Fibroblast of skin of left biceps (primary cell): ENCODE measurements at places on chromosomes 6 and 20.

DNA sequence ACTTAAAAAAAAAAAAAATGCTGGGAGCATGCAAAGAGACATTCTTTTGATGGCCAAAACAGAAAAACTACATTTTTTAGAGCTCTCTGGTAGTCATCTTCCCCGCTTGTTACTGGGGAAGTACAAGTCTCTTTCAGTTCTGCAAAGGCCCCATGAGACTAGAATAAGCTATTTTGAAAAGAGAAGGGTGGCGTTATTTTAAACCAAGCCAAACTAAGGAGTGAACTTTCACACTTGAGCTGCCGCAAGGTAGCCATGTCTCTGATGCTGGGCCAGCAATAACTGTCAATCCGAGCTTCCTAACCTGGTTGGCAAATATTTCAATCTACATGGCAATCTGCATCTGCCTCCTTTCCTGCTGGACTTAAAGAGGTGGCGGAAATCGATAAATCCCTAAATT, 96.7 kb downstream of the L3MBTL3 start:
- no peak for DNase-seq

DNA sequence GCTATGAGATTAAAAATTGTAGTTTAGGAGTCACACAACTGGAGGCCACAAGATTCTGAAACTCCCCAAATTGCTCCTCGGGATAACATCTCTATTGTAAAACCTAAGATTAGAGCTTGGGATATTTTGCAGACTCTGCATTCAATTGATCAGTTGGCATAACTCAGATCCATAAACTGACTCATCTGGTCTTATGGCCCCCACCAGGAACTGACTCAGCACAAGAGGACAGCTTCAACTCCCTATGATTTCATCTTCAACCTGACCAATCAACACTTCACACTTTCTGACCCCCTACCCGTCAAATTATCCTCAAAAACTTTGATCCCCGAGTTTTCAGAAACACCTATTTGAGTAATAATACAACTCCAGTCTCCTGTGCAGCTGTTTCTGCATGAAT, 257.3 kb downstream of the HAO1 start:
- no peak for DNase-seq

- peak; percentile 20 for DNase-seq
Measured at GRCh38 chr20:16062661-16063581, 510.3 kb downstream of the KIF16B start.

GRCh38 chr6:170473301-170473717, 79.8 kb downstream of the PSMB1 start:
- DNase-seq: no peak

- DNase-seq: no peak
Measured at GRCh38 chr20:33132513-33133372, 35.2 kb upstream of the BPIFA2 start.

GRCh38 chr20:46399401-46399800, 7.0 kb downstream of the ELMO2 start:
- no peak for DNase-seq

DNA sequence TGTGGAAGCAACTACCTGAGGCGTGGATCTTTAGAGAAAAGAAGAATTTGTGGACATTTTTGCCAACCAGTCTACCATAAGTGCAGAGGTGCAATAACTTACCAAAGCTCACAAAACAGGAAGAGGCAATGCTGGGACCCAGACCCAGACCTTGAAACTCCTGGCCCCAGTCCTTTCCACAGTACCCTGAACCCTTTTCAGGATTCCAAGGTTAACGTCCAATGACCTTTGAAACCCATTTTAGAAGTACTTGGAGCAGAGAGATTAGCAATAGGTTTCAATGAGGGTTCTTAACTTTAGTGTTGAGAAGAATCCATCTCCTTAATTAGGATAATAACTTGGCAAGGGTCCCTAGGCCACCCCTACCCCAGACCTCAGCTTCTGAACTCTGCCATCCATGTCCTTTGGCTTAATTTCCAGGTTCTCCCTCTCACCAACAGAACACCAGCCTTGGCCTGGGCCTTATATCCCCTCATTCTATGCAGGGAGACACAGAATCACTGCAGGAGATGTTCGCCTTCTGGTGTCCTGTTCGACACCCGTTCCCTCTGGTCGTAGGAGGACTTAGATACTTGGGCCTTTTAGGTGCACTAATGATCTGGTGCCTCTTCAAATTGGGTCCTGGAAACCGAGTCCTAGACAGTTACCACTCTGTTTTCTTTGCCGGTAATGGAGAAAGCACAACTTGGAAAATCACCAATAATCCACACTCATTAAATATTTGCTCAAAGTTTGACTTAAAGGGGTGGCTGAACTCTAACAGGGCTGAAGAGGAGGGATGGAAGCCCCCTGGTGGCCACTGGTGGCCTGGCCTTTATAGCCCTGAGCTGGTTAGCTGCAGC, 40.6 kb downstream of the ISM1 start:
- peak; percentile 6 for DNase-seq

DNA sequence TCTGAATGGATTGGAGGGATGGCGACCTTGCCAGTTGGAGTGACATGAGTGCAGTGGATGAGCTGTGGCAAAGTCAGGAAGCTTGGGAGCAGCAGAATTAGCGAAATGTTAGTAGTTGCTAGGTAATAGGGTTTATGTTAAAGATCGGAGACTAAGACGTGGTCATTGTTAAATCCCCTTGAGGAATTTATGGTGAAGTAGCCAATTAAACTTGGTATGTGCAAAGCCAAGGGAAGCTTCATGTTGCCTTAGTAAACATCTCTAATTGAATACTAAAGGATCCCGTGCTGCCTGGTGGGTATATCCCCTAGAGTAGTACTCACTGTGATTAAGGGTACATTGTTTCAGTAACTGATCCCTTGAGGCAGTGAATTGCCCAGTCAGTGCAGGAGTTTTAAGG, 106.0 kb downstream of the PRIM2 start:
- no peak for DNase-seq

DNA sequence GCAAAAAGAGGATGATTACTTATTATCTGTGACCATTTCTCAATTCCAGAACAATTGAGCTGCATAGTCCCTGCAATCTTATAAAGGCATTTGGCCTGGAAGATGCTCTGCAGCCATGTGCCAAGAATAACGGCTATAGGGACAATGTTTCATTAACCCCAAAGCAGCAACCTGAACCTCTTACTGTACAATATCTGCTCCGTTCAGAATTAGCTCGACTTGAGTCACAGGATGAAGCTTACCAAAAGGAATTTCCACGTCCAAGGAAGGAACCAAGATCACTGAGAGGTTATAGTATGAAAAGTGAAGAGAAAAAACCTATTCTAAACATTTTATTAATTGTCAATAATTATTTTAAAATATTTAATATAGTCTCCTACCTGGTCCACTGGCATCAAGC, 167.3 kb upstream of the GMDS start:
- peak; percentile 37 for DNase-seq

- DNase-seq: no peak
Measured at GRCh38 chr6:16683641-16684194, 77.5 kb downstream of the ATXN1 start.

GRCh38 chr6:14477559-14477958, 360.0 kb downstream of the CD83 start:
- no peak for DNase-seq

GRCh38 chr6:1917626-1918371, 308.1 kb downstream of the FOXC1 start:
- DNase-seq: no peak

- DNase-seq: no peak
Measured at GRCh38 chr6:86203044-86203443, 560.4 kb upstream of the SYNCRIP start.

- no peak for DNase-seq
Measured at GRCh38 chr6:3619201-3619600, 132.3 kb downstream of the PXDC1 start.

DNA sequence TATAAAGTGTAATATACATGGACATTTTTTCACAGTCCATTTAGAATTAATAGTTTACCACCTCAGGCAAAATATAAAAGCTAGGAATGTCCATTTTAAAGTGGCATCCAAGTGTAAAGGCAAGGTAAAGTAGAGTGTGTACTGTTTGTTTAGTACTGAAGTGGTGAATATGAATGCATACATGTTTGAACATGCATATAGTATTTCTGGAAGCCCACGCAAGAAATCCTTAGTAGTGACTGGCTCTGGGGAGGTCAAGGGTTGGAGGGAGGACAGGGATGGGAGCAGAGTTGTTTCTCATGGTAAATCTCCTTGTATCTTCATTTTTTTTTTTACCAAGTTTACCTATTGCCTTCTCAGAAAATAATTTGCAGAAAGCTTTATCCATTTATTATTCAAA, 129.2 kb downstream of the UNC5CL start:
- DNase-seq: no peak

DNA sequence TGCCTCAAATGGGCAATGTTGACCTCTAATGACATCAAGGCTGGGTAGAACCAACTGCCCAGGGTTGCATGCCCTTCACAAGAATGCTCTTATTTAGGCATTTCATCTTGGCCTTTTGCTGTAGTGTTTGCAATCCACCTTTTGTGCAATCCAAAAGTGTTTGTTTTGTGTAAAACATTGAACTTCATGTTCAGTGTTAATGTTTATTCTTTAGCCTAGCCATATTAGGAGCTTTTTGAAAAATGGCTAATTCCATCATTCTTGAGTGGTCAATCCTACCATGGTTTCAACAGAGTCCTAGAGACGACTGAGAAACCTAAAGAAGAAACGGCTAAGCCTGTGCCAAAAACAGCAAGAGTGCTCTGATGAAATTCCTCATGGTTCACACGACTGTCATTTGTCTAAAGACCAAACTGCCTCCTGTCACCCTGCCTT, 279.6 kb upstream of the PRDM1 start:
- no peak for DNase-seq

DNA sequence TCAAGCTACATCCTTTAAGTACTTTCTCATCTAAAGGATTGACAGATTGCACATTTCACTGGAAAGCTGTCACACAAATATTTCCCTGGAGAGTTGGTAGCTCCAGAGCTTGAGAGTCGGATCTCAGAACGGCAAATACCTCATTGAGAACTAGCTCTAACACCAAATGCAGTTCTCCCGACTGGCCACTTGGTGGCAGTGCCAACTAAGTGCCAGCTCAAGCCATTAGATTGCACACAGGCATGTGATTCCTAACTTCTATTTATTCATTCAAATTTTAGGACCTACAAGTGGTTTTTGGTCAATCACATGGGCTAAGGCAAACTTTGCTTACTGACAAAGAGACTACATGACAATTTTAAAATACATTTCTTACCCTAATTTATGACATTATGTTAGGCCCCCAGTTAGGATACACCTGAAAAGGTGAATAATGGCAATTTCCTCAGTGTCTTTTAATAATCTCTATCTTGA, 7.9 kb upstream of the MCHR2 start:
- DNase-seq: peak; percentile 28

GRCh38 chr6:85047818-85048217, 283.4 kb upstream of the TBX18 start:
- no peak for DNase-seq

DNA sequence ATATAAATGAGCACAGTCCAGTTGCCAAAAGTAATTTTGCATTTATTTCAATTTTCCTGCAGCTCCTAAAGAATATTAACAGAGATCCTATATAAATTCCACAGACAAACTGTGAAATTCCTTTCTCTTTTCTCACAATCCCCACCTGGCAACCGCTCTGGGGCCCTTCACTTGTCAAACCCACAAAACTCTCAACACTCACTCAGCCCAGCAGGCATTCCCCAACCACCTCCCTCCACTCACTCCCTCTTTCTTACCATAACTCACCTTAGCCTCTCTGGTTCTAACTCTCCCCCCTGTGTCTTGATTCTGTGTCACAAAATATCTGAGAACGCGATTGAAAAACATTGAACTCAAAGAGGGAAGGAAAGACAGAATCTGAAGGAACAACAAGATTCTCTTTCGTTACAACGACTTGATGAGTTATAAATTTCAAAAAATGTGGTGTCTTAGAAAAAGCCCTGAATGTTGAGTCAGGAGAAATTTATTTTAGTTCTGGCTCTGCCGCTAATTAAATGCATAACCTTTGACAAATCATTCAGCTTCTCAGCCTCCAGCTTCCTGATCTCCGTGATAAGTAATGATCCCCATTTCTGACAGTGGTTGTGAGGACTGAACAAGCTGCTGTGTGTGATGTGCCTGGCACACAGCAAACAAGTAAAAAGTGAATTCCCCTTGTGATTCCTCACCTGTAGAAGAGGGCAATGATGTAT, 87.9 kb downstream of the UNC5CL start:
- DNase-seq: no peak

- no peak for DNase-seq
Measured at GRCh38 chr6:47230579-47230978, 79.1 kb downstream of the TNFRSF21 start.

- no peak for DNase-seq
Measured at GRCh38 chr6:5120011-5120410, 34.9 kb downstream of the PPP1R3G start.

DNA sequence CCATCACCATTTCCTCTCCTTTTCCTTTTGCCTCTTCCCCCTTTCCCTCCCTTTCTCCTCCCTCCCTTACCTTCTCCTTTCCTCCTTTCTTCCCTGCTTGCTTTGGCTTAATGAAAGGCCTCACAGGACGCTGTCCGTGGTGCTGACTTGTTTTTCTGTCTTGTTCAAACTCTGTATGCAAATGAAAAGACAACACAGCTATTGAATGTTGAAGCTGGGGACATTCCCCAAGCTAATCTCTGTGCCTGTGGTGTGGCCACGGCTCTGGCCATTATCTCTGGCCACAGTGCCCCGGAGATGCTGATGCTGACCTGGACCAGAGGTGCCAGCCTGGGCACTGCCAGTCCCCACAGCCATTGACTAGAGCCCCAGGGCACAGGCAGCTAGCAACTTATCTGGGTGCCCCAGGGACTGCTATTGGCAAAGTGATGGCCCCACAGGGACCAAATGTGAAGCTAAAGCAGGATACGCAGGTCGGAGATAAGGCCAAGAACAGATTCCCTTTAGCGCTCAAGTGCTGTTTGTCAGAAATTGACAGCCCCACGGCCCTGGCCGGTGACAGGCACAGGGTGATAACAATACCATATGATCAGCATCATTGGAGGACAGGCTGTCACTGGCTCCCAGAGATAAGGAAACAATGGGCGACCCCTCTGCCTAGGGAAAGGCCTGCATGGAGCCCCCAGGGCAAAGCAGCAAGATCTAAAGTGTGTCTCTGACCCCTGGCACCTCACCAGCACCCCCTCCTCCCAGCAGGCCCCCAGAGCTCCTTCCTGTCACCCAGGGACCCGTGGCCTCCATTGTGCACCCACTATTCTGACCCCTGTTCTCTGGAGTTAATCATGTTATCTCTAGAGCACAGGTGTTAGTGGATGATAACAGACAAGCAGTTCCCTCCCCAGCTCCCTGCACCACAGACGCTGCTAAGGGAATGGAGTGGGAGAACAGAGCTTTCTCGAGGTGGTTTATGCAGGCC, 31.6 kb upstream of the SLC32A1 start:
- peak; percentile 28 for DNase-seq

DNA sequence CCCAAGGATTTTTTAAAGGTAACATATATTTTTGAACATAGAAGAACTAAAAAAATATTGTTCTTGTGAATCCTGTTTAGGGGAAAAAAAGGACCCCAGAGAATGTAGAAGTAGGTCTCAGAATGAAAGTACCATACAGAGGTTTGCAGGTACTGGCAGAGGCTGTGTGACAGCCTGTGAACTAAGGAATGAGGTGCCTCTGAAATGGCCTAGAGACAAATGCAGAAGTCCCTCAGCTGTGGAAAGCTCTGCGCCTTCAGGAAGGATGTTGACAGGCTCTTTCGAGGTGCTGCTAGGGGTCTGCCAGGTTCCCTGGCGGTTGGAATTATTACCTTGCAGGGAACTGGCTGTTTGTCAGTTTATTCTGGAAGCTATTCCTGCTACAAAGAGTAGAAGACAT, 8.6 kb upstream of the TUBB2B start:
- no peak for DNase-seq
